Heart left ventricle (tissue), 16 donors: ENCODE measurements at places on chromosomes 2 and 18. TPM values are rescaled to one million over a fixed set of nuclear protein-coding genes. Genes with fewer than 3 reads are reported as not detected.
A peak's percentile ranks its signal among the peaks of the same experiment; 100 is the strongest.

- no peak overlapping the region for H3K4me3 ChIP-seq
- no peaks in the 10 kb centered on the region for H3K36me3 ChIP-seq
- H3K4me1 ChIP-seq, result peaks cover 14% of the 10 kb centered on the region
- H3K27me3 ChIP-seq, result no peaks in the 10 kb centered on the region
- no peak for DNase-seq
Observed at GRCh38 chr2:237569896-237570295, 3.5 kb downstream of the PRLH start.

DNA sequence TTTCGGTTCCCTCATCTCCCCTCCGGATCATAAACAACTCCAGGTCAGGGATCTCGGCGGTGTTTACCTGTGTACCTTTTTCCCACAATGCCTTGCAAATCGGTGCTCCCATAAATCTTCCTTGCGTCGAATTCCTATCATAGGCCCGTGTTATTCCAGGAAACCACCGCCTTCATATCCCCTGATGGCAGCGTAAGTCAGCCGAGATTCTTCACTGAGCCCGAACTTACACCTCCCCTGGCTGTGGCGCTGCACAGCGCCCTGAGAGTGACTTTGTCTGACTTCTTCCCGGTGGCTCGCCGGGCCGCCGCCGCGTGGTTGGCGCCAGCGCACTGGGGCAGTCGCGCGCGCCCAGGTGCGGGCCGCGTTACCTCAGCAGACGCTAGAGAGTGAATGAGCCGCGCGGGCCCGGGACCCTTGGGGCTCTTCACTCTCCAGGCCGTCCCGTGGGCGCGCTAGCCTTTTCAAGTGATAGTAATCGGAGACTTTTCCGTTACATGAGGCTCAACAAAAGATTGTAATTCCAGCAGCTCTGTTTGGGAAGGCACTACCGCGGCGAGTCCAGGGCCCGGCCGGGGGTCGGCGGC lies 101.6 kb downstream of the SPTBN1 start:
- peak; percentile 84 for DNase-seq
- peaks cover 93% of the 10 kb centered on the region for H3K4me1 ChIP-seq
- peak overlapping the region; percentile 61 for H3K27ac ChIP-seq
- no peaks in the 10 kb centered on the region for H3K27me3 ChIP-seq
- H3K36me3 ChIP-seq, result no peaks in the 10 kb centered on the region

The REL gene
- 4.3 TPM for total RNA-seq

GRCh38 chr2:209757163-209757562 lies 14.5 kb upstream of the UNC80 start:
- DNase-seq, result no peak
- H3K4me3 ChIP-seq, result no peak overlapping the region
- no peak overlapping the region for H3K27ac ChIP-seq
- H3K27me3 ChIP-seq, result no peaks in the 10 kb centered on the region

The CBLN2 gene
- total RNA-seq, result not detected

GRCh38 chr18:59957957-59958356 lies 58.2 kb downstream of the PMAIP1 start:
- H3K4me1 ChIP-seq, result peaks cover 4% of the 10 kb centered on the region
- H3K27ac ChIP-seq, result no peak overlapping the region
- peak; percentile 66 for DNase-seq
- H3K36me3 ChIP-seq, result no peaks in the 10 kb centered on the region
- H3K27me3 ChIP-seq, result no peaks in the 10 kb centered on the region
- H3K4me3 ChIP-seq, result no peak overlapping the region

DNA sequence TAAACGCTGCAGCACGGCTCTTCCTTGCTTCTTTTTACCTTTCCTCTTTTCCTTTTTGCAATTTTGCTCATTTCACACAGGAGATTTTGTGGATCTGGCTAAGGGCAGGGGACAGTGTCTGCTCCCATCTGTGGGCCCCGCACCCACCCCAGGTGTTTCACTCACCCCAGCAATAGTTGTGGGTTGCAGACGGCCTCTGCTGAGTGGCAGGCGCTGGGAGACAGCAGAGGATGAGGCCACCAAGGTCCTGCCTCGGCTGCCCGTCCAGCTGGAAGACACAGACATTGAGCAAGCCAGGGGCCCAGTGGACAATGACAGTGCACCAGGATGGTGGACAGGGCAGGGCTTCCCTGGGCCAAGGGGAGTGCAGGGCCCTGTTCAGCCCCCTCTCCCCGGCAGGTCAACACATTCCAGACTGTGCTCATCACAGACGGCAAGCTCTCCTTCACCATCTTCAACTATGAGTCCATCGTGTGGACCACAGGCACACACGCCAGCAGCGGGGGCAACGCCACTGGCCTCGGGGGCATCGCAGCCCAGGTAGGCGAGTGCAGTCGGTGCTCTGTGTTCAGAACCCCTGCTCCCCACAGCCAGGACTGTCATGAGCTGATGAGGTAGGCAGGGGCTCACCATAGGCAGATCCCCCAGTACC lies 35.0 kb downstream of the SNED1 start:
- no peaks in the 10 kb centered on the region for H3K36me3 ChIP-seq
- H3K27me3 ChIP-seq, result no peaks in the 10 kb centered on the region
- H3K4me1 ChIP-seq, result no peaks in the 10 kb centered on the region
- H3K27ac ChIP-seq, result no peak overlapping the region
- DNase-seq, result no peak

The PARD6G gene
- 3.7 TPM for total RNA-seq

GRCh38 chr18:79582978-79583377 lies 96.6 kb upstream of the CTDP1 start:
- H3K36me3 ChIP-seq, result no peaks in the 10 kb centered on the region
- H3K4me3 ChIP-seq, result no peak overlapping the region
- peak; percentile 6 for DNase-seq
- no peak overlapping the region for H3K27ac ChIP-seq
- no peaks in the 10 kb centered on the region for H3K27me3 ChIP-seq

DNA sequence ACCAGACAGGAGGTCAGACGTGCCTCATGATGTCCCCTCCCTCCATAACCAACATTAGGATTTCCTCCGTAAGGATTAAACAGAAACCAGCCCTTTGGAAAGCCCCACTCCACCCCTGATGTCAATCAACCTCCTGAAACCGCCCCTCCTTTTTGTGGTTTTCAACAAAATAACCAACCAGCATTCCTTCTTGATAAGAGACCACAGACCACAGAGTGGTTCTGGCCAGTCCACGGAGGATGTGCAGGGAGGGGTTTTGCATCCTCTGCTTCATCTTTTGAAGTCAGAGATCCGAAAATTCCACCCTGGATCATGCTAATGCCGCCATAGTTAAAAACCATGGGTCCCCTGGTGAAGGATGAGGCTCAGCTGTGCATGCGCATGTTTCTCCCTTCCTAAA lies 180.0 kb upstream of the CCDC150 start:
- no peaks in the 10 kb centered on the region for H3K27me3 ChIP-seq
- DNase-seq, result no peak

The ANKRD53 gene
- 0.45 TPM for total RNA-seq

The CTLA4 gene
- total RNA-seq, result not detected

The IL1B gene
- total RNA-seq, result 12.3 TPM

GRCh38 chr18:76791642-76792041 lies 30.7 kb upstream of the ZNF236 start:
- H3K4me3 ChIP-seq, result no peak overlapping the region
- no peaks in the 10 kb centered on the region for H3K27me3 ChIP-seq
- DNase-seq, result no peak
- H3K27ac ChIP-seq, result no peak overlapping the region
- no peaks in the 10 kb centered on the region for H3K4me1 ChIP-seq

DNA sequence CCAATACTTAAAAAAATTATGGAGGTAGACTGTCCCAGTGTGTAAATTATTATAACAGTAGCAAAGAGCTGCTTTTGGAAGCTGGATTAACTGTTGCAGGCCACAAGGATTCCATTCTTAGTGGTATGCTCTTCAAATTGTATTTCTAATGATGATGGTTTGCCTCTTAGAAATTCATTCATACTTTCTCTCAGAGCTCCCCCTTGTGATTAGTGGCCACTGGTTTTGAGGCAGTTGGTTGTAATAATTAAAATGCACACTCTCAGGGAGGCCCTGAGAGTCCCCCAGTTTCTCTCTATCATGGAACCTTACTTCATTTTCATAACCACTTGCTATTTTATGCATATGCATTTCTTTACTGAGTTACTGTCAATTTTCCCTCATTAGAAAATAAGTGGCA lies 122.5 kb downstream of the PLA2R1 start:
- H3K4me1 ChIP-seq, result peaks cover 23% of the 10 kb centered on the region
- no peaks in the 10 kb centered on the region for H3K36me3 ChIP-seq
- no peak overlapping the region for H3K4me3 ChIP-seq
- H3K27ac ChIP-seq, result no peak overlapping the region
- DNase-seq, result no peak

The TDRD15 gene
- not detected for total RNA-seq

GRCh38 chr2:160498137-160498536 lies 4.5 kb upstream of the RBMS1 start:
- no peak overlapping the region for H3K4me3 ChIP-seq
- no peak for DNase-seq
- no peak overlapping the region for H3K27ac ChIP-seq
- no peaks in the 10 kb centered on the region for H3K36me3 ChIP-seq

DNA sequence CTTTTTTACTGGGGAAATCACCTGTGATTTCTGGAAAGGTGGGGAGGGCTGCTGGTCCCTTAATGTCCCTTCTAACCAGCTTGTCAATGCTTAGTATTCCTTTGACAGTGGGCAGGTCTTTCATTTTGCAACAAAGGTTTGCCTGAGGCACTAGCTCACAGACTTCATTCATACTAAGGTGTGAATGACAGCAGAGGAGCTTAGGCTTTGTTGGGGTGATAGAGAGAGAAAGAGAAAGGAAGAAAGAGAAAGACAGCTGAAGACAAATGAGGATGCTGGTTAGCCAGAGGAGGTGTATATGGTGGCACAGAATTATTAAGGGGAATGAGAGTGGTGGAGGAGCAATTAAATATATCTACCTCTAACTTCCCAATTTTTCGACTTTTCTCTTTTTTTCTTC lies 28.9 kb upstream of the GTF2A1L start:
- no peak overlapping the region for H3K4me3 ChIP-seq
- DNase-seq, result no peak
- no peaks in the 10 kb centered on the region for H3K27me3 ChIP-seq
- H3K27ac ChIP-seq, result no peak overlapping the region
- H3K4me1 ChIP-seq, result no peaks in the 10 kb centered on the region

The TTC39C gene
- 4.6 TPM for total RNA-seq

GRCh38 chr2:42342061-42342794 lies 18.8 kb downstream of the COX7A2L start:
- no peaks in the 10 kb centered on the region for H3K27me3 ChIP-seq
- H3K4me1 ChIP-seq, result peaks cover 14% of the 10 kb centered on the region
- no peak overlapping the region for H3K4me3 ChIP-seq
- H3K36me3 ChIP-seq, result peaks cover 16% of the 10 kb centered on the region
- peak; percentile 49 for DNase-seq
- peak overlapping the region; percentile 59 for H3K27ac ChIP-seq

The BUB1 gene
- total RNA-seq, result 8.3 TPM

GRCh38 chr18:22332590-22332989 lies 85.1 kb downstream of the CTAGE1 start:
- H3K4me3 ChIP-seq, result no peak overlapping the region
- H3K36me3 ChIP-seq, result no peaks in the 10 kb centered on the region
- no peaks in the 10 kb centered on the region for H3K27me3 ChIP-seq
- no peak for DNase-seq
- peaks cover 16% of the 10 kb centered on the region for H3K4me1 ChIP-seq

- peak overlapping the region; percentile 17 for H3K27ac ChIP-seq
- no peak for DNase-seq
- no peaks in the 10 kb centered on the region for H3K36me3 ChIP-seq
- no peaks in the 10 kb centered on the region for H3K4me1 ChIP-seq
- H3K27me3 ChIP-seq, result no peaks in the 10 kb centered on the region
Observed at GRCh38 chr2:224983712-224984554, 58.3 kb downstream of the DOCK10 start.

DNA sequence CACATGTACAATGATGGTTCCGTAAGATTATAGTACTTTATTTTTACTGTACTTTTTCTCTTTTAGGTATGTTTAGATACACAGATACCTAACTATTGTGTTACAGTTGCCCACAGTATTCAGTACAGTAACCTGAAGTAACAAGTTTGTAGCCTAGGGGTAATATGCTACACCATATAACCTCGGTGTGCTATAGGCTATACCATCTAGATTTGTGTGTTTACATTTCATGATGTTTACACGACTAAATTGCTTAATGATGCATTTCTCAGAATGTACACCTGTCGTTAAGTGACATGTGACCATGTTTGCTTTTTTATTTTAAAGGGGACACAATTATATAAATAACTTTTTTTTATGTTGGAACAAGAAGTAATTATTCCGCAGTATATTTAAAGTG lies 34.5 kb downstream of the PIK3C3 start:
- no peaks in the 10 kb centered on the region for H3K27me3 ChIP-seq
- no peak for DNase-seq
- H3K4me1 ChIP-seq, result no peaks in the 10 kb centered on the region
- H3K27ac ChIP-seq, result no peak overlapping the region

GRCh38 chr2:182522972-182523473 lies 96.2 kb upstream of the PDE1A start:
- no peaks in the 10 kb centered on the region for H3K27me3 ChIP-seq
- H3K4me1 ChIP-seq, result no peaks in the 10 kb centered on the region
- no peak overlapping the region for H3K27ac ChIP-seq
- peak overlapping the region; percentile 22 for H3K4me3 ChIP-seq
- DNase-seq, result no peak

The NEU2 gene
- total RNA-seq, result not detected

The MARCHF4 gene
- total RNA-seq, result 0.10 TPM

- H3K4me3 ChIP-seq, result no peak overlapping the region
- no peak overlapping the region for H3K27ac ChIP-seq
- DNase-seq, result no peak
- peaks cover 10% of the 10 kb centered on the region for H3K4me1 ChIP-seq
- H3K27me3 ChIP-seq, result no peaks in the 10 kb centered on the region
- no peaks in the 10 kb centered on the region for H3K36me3 ChIP-seq
Observed at GRCh38 chr2:96669539-96670215, 27.1 kb downstream of the FER1L5 start.
